ENCODE measurements at places on chromosomes 3 and 15.

GRCh38 chr3:69770976-69771634 is 31.8 kb downstream of the MITF start:
- DNase-seq: no peak

- DNase-seq: no peak
These were observed 4.5 kb downstream of the WNT5A start for GRCh38 chr3:55482496-55483195.

DNA sequence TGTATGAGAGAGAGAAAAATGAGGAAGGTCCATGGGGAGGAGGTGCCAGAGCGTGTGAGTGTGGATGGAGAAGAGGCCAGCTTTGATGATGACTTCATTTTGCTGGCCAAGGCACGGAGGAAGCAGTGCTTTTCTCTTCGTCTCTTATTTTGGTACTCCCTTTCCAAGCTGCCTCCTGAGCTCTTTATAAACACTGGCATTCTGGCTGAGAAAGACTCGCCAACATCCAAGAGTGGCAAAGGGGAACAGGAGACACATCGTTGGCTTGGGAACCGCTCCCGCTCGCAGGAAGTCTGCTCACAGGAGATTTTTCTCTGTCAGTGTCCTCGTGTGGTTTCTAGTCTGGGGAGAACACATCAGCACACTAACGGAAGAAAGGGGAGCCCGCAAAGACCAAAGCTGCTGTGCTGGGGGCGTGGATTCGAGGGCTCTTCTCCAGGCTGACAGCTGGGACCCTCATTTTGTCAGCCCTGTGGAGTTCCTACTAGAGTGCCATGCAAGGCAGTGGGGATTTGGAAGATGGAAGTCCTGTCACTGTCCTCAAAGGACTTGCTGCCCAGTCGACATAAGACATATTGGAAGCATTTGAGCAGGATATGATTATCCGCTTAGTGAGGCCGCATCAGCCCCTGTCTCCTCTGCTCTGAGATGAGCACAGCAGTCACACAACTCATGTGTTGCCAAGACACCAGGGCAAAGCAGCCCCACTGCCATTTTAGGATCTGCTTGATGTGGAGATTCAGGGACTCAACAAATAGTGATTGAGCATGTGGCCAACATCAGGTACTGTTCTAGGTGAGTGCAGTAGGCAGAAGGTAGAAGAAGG is 8.0 kb upstream of the SEMA4B start:
- DNase-seq: no peak

DNA sequence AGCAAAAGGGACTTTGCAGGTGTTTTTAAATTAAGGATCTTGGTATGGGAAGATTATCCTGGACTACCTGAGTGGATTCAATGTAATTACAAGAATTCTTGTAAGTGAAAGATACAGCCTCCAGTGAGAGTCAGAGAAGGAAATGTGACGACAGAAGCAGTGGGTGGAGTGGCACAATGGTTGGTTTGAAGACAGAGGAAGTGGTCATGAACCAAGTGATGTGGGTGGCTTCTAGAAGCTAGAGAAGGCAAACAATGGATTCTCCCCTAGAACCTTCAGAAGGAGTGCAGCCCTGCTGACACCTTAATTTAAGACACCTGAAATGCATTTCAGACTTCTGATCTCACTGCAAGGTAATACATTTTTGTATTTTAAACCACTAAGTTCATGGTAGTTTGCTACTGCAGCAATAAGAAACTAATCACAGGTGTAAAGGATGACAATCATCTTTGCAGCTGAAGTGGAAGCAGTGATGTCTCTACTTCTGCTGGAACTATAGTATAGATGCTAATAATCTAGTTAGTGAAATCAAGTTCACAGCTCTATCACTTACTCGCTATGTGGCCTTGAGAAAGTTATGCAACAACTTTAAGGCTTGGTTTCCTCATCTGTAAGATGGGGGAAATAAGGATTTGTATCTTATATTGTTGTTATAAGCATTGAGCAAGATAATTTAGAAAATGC is 403.4 kb upstream of the SUCLG2 start:
- DNase-seq: peak; percentile 69

GRCh38 chr3:107600780-107601179 is 78.0 kb downstream of the BBX start:
- no peak for DNase-seq

GRCh38 chr3:108389372-108389771 is 93.0 kb downstream of the HHLA2 start:
- DNase-seq: no peak

GRCh38 chr15:70058642-70059360 is 38.9 kb downstream of the TLE3 start:
- no peak for DNase-seq

Data from stimulated activated naive CD8-positive, alpha-beta T cell treated with anti-CD3 and anti-CD28 coated beads, Interleukin-15, amount 100 ng/mL, for 72 hours (primary cell).